IPS DF 19.7 (cell line): ENCODE measurements at places on chromosomes 2 and 18.
A peak's percentile ranks its signal among the peaks of the same experiment; 100 is the strongest.

- DNase-seq: no peak
These were observed 33.0 kb upstream of the DLX1 start for GRCh38 chr2:172052000-172052983.

- DNase-seq: no peak
These were observed 66.9 kb upstream of the MCFD2 start for GRCh38 chr2:46982351-46983064.

- no peak for DNase-seq
These were observed 36.0 kb downstream of the LBH start for GRCh38 chr2:30267161-30267975.

GRCh38 chr2:187081461-187081860 is 232.5 kb upstream of the ZSWIM2 start:
- no peak for DNase-seq

GRCh38 chr18:13003466-13003896 is 12.3 kb downstream of the CEP192 start:
- DNase-seq: peak; percentile 78

DNA sequence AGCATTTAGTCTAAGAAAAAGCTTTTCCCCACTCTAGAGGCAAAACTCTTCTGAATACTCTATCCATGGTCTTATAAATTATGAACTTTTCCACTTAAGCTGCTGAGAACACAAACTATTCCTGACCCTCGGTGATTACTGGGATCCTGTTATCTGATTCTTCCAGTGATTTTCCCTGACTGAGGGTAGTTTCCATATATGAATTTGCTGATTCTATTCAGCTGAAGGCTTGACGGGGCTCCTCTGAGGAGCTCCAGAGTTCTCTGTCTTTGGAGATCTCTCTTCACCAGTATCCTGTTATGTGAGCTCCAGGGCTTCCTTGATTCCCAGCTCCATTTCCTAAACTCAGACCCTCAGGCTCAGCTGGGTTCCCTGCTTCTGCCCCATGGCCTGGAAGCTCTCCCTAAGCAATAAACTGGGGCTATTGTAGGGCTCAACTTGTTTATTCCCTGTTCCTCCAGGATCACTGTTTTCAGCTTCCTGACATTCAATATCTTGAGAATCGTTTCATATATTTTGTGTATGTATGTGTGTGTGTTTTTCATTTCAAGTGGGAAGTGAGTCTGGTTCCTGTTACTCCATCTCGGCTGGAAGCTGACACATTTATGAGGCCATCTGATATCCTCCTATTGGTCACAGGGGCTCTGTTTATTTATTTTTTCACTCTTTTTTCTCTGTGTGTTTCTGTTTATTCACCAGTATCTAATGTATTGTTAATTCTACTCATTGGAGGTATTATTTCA is 78.2 kb downstream of the ARHGAP28 start:
- no peak for DNase-seq

DNA sequence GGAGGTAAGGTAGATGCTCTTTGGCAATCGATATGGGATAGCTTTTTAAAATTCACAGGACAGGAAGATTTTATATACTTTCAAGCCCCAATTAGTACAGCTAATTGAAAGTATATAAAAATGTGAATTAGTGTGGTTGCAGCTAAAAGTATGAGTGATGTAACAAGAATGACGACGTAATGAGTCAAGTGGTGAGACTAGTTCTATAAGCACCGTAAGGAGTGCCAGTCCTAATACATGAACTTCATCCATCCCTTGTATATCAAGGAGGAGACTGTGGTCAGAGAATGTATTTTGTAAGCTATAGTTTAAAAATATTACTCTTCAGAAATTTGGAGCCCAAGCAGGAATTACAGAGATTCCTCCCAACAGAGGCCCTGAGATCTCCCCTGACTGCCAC is 25.8 kb downstream of the DNAJC27 start:
- DNase-seq: no peak

DNA sequence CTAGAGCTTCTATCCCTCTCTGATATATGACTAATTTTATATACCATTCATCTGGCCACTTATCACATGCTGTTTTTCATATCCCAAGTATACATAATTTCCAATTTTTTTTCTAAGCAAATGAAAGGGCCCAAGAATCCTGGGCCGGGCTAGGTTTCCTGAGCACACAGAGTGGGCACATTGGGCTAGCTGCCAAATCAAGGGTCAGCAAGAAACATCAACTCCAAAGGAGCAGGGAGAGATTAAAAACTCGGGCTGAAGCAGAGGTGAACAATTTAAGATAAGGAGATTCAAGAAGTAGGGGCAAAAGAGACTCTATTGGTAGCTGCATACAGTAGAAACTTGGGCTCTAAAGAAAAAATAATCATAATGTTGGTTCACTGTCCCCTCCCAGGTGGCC is 39.0 kb downstream of the OLA1 start:
- DNase-seq: no peak

DNA sequence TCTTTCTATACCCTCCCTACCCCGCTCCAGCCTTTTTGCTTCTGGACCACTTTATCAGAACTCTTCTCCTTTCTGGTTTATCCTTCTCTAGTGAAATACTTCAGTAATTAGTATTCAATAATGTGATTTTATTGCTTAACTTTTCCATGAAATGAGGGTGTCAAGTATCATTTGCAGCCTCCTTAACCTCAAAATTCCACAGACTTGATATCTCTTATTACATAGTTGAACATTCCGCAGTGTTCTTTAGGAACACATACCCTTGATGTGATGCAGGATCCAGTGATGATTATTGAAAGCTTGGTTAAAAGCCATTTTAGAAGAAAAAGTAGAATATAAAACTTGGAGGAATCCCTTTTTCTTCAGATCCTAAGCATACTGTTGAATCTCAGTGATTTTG is 94.8 kb downstream of the GREB1L start:
- DNase-seq: no peak

DNA sequence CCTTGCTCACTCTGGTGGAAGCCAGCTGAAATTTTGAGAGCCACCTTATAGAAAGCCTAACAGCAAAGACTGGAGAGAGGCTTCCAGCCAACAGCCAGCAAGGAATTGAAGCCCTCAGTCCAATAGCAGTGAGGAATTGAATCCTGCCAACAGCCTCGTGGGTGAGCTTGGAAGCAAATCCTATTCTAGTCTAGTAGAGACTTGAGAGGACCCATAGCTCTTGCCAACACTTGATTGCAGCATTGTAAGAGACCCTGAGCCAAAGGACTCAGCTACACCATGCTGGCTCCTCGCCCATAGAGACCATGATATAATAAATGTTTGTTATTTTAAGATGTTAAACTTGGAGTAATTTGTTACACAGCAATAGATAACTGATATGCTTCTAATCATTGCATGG is 403.0 kb upstream of the TNP1 start:
- DNase-seq: no peak

DNA sequence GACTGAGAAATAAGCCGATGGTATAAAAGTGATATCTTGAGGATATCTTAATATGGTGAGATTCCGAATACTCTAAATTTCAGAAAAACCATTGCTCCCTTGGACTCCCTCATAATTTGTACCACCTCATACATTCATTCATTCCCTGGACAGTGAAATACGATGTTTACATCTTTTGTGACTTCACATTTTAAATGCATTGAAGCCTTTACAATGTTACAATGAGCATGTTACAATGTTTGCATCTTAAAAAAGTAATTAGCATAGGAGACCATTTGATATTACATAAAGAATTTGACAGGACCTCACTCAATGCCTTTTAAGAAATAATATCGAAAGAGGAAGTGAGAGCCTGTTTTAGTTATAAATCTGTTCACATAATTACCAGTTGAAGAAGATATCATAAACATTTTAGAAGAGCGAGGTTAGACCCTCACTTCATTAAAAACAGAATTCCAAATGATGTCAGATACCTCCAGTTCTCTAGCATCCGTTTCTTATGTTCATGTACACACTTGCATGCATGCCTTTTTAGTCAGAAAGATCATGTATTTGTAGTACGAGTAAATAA is 372.0 kb downstream of the ARHGAP15 start:
- DNase-seq: no peak

GRCh38 chr2:23653326-23653725 is 268.3 kb downstream of the KLHL29 start:
- no peak for DNase-seq

DNA sequence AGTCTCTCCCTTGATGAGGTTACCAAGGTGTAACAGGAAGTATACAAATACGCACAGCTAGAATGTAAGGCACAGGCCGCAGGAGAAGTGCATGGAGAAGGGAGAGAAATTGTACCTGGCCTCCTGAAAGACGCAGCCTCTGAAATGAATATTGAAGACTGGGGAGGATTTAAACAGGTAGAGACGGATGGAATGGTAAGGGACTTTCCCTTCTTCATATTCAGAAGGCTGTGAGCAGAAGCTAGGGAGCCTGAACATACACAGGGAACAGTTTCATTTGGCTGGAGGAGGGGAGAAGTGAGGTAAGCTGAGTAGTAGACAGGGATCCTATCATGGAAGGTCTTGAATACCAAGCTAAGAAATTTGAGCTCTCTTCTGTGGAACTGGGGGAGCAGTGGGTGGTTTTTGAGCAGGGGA is 112.7 kb downstream of the ANKRD44 start:
- no peak for DNase-seq

- no peak for DNase-seq
These were observed 16.8 kb downstream of the ARID5A start for GRCh38 chr2:96553176-96553956.

- DNase-seq: no peak
These were observed 49.3 kb upstream of the FOSL2 start for GRCh38 chr2:28343184-28343942.

- no peak for DNase-seq
These were observed 4.0 kb upstream of the ZFP36L2 start for GRCh38 chr2:43230351-43230885.

DNA sequence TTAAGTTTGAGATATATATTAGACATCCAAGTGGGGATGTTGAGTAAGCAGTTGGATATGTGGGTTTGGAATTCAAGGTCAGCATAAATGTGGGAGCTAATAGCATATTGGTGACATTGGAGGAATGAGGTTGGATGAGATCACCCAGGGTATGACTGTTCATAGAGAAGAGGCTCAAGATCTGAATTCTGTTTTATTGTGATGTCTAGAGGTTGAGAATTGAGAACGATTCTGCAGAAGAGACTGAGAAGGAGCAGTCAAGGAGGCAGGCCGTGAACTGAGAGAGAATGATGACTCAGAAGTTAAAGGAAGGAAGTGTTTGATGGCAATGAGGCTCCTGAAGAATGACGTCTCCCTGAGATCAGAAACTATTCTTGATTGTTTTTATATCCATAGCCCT is 5.9 kb downstream of the SERPINB11 start:
- no peak for DNase-seq

- DNase-seq: no peak
These were observed 113.6 kb downstream of the PDCL3 start for GRCh38 chr2:100676346-100676745.
